ENCODE measurements at places on chromosomes 5 and 9.

DNA sequence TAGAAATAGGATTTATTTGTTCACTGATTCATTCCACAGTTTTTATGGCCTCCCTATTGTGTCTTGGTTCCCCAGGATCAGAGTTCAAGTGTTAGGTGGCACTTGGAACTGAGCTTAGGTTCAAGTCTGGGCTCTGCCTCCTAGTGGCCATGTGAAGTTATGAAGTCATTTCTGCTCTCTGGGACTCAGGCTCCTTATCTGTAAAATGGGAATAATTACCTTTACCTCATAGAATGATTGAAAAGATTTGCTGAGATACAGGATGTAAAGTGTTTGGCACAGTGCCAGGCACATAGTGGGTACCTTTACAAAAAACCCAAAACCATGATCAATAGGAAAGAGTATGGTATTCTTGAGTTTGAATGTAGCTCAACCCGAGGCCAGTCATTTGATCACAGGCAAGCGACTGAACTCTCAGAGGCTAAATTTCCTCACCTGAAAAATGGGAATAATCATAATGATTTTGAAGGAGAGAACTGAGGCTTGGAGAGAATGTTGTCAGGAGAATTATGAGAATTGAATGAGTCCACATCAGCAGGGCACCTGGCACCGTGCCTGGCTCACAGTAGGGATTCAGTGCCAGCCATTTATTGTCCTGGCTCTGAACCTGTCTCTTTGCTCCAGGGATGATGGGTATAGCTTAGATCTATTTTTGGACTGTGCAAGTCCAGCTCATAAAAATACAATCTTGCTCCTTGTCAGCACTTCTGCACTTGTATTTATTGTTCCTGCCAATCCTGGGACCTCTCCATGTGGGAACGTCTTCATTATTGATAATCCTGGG, 10.8 kb downstream of the NSG2 start:
- no peak for DNase-seq
- no peak overlapping the region for H3K27ac ChIP-seq
- no peak overlapping the region for H3K4me3 ChIP-seq
- no peaks in the 10 kb centered on the region for H3K4me1 ChIP-seq
- H3K36me3 ChIP-seq: no peaks in the 10 kb centered on the region

DNA sequence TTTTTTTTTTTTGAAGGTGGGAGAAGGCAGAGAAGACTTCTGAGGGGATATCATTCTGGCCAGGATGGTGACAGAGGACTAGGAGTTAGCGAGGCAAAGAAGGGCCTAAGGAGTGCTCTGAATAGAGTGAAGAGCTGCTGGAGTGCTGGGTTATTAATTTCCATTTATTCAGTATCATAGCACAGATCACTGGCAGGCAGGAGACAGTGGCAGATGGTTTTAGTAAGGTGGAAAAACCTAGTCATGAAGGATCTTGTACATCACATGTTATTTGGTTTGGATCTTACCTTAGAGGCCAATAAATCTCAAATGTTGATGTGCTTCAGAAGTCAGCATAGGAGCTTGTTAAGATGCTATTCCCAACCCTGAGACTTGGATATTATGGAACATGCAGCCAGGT, 165.5 kb downstream of the TTLL11 start:
- no peaks in the 10 kb centered on the region for H3K27me3 ChIP-seq
- H3K36me3 ChIP-seq: no peaks in the 10 kb centered on the region
- H3K4me1 ChIP-seq: no peaks in the 10 kb centered on the region
- DNase-seq: no peak
- H3K4me3 ChIP-seq: no peak overlapping the region
- H3K27ac ChIP-seq: no peak overlapping the region

GRCh38 chr5:58849921-58850667, 267.2 kb downstream of the RAB3C start:
- no peaks in the 10 kb centered on the region for H3K36me3 ChIP-seq
- no peaks in the 10 kb centered on the region for H3K4me1 ChIP-seq
- DNase-seq: peak; percentile 37
- peaks cover 3% of the 10 kb centered on the region for H3K27me3 ChIP-seq

- no peak overlapping the region for H3K27ac ChIP-seq
- no peak overlapping the region for H3K4me3 ChIP-seq
- peaks cover 20% of the 10 kb centered on the region for H3K4me1 ChIP-seq
- DNase-seq: no peak
- peaks cover 3% of the 10 kb centered on the region for H3K27me3 ChIP-seq
Observed at GRCh38 chr5:150619359-150620230, 20.9 kb upstream of the SYNPO start.

DNA sequence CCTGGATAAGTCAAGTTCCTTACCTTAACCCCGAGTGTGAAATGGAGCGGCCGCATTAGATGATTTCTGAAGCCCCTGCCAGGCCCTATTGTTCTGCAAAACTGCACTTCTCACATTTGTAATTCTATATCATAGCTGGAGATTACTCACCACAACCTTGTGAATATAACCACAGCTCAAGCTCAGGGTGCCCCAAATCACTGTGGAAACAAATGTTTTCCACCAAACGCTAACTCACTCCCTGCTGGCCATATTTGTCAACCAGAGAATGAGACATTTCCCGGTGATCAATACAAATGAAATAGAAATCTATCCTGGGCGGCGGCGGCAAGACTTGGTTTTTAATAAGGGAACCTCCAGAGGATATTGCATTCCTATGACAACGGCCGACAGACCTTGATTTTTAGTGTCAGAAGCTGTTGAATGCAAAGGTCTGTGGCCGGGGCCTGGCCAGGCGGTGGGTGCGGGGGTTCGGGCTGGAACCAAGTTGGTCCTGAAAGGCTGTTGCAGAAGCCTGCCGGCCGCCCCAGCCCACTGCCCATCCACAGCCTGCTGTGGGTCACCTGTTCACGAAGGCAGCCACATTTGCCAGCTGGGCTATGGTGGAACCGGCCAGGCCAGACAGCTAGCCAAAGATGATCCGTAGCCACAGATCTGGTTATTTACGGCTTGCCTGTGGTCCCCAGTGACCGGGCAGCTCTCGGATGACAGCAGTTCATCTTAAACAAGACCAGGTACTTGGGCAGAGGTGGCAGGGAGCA, 93.9 kb upstream of the LMX1B start:
- H3K27ac ChIP-seq: no peak overlapping the region
- H3K27me3 ChIP-seq: peaks cover 16% of the 10 kb centered on the region
- DNase-seq: no peak
- no peaks in the 10 kb centered on the region for H3K36me3 ChIP-seq
- peaks cover 19% of the 10 kb centered on the region for H3K4me1 ChIP-seq
